MV-4-11 (cell line): ENCODE measurements at places on chromosomes 16 and 17.

- peak; percentile 49 for DNase-seq
Measured at GRCh38 chr17:31394544-31394943, 3.1 kb downstream of the RAB11FIP4 start.

DNA sequence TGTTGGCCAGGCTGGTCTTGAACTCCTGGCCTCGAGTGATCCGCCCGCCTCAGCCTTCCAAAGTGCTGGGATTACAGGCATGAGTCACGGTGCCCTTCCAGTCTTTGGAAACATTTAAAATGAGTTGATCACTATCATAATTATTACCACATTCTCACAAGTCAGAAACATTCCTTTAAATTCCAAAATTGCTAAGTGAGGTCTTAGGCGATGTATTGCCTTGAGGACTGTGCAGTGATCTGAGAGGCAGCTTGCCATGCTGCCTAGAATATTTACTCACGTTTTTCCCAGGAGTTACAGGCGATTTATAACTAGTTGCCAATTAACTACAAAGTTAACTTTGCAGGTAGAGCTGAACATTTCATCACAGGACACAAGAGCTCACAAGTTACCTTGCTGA is 5.7 kb upstream of the ATXN1L start:
- no peak for DNase-seq

- no peak for DNase-seq
Measured at GRCh38 chr17:41705271-41705991, 6.7 kb upstream of the GAST start.

DNA sequence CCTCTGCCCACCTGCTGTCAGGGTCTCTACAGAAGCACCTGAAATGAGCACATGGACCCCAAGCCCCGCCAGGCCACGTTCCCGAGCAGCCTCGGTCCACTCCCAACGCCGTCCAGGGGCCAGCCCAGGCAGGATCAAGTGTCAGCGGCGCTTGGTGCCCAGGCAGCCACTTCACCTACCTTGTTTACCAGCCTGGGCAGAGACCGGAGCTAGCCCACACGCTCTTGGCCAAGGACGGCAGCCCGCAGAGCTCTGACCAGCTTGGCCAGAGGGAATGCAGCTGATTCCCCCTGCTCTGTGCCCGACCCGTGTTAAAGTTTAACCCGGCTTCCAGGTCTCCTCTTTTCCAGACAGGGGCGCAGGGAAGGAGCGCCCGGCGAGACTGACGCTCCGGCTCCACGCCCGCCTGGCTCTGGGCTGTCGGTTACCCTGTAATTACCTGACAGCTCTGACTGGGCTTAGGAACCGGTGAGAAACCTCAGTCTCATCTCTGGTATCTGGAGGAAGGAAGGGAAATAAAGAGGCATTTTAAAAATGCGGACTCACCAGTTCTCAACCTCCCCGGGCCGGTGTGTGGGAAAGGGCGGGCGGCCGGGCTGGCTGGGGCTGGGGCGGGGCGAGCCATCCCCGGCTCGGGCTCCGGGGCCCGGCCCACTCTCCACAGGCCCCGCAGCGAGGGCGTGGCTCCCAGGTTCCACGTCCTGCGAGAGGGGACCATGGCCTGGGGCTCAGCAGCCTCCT is 4.6 kb downstream of the KIFC3 start:
- no peak for DNase-seq
